Stimulated activated naive CD8-positive, alpha-beta T cell treated with anti-CD3 and anti-CD28 coated beads, Interleukin-15, amount 100 ng/mL, for 72 hours (primary cell): ENCODE measurements at places on chromosomes 12 and 14.

DNA sequence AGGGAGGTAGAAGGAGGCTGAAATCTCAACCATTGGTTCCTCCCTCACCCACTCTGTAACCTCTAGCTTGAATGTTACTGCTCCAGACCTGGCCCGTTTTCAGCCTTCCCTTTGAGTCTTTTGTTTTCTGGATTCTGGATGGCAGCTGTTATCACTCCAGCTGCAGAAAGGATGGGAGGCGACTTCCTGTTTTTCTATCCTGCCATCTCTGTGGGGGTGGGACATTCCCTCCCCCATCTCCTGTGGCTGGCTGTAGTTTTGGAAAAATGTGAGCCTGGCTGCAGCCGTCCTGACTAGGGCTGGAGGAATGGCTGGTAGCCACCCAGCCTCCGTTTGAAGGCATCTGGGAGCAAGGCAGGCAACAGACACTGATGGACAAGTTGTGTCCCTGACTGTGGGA is 2.9 kb upstream of the PPFIBP1 start:
- DNase-seq = no peak

GRCh38 chr12:78118486-78118885 is 287.8 kb downstream of the NAV3 start:
- DNase-seq = no peak

DNA sequence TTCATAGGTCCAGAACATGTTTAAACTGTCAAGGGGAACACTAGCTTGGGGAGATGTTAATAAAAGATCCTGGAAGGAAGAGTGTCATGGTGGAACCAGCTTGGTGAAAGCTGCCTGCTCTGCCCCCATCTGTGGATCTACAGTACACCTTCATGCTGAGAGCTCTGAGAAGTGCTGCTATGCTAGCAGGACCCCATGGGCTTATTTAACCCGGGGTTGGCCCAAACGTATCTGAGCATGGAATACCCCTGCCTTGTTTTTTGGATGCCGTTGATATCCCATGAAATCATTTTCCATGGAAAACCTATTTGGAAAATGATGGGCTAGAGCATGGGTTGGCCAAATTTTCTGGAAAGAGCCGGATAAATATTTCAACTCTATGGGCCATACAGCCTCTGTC is 14.2 kb downstream of the UBE3B start:
- no peak for DNase-seq

- DNase-seq = no peak
These were observed 111.0 kb upstream of the NCOR2 start for GRCh38 chr12:124678421-124678893.

GRCh38 chr14:76774821-76775694 is 13.8 kb downstream of the VASH1 start:
- no peak for DNase-seq

GRCh38 chr12:2794191-2794735 is 507 bp upstream of the FKBP4 start:
- DNase-seq = peak; percentile 30

DNA sequence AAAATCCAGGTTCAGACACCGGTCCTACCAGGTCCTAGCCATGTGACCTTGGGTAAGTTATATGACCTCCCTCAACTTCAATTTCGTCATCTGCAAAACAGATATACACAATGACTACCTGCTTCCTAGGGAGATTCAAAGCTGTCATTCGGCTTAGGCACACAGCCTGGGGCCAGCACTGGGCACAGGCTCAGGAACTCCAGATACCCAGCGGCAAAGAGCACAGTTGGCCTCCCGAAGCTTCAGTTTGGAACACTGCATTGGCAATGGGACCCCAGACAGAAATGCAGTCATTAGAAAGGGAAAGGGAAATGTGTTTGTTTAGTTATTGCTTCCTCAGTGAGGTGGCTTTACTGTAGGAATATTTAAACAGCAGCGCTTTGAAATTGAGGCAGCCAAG is 11.4 kb downstream of the PLEKHG6 start:
- DNase-seq = no peak

- DNase-seq = no peak
These were observed 1.3 kb upstream of the ATP5MC2 start for GRCh38 chr12:53677016-53677799.
